ENCODE measurements at places on chromosomes 16 and 17.

DNA sequence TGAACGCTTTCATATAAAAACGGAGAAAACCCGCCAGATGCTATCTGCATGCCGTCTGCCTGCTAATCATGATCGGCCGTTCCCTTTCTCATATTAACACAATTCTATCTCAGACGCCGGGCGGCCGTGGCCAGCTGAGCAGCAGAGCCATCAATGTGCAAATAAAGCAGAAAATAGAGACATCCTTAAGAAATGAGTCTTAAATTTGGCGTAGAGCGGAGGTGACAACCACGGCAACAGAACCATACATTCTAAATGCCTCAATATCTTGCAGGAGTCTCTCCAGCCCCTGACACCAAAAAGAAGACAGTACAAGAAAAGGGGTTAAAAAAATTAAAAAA is 2.7 kb upstream of the IRX5 start:
- peak; percentile 74 for DNase-seq

GRCh38 chr16:75385507-75386152 is 47.7 kb downstream of the CFDP1 start:
- DNase-seq: peak; percentile 88

DNA sequence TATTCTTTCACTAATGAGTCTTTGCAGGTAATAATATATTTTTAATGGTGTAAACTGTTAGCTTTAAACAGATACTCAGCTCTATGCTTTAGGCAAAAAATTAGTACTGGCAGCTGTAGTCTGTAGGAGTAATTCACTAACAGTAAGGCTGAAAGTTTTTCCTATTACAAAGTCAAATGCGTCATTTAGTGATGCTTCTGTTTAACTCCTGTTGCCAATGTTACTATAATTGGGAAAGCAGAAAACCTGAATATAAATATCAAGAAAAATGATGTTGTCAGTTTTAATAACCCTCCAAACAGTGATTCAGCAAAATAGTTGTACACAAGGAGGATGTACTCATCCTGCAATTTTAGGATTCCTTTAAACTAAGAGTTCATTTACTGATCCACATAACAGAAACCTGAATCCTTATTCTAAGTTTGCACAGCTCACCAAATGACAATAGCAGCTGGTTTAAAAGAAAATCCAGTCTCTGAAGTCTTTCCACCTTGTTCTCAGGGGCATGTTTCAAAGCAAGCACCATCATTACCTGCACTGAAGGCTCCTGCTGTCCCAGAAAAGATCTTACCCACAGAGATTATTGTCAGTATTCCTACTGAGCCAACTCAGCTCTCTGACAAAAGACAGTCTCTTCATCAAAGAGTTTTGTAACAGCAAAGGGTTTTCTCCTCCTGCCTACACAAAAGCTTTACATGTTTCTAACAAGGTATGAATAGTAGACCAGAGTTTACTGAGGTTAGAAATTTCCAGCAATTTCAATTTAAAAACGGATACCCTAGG is 4.2 kb downstream of the CDR2 start:
- DNase-seq: no peak

DNA sequence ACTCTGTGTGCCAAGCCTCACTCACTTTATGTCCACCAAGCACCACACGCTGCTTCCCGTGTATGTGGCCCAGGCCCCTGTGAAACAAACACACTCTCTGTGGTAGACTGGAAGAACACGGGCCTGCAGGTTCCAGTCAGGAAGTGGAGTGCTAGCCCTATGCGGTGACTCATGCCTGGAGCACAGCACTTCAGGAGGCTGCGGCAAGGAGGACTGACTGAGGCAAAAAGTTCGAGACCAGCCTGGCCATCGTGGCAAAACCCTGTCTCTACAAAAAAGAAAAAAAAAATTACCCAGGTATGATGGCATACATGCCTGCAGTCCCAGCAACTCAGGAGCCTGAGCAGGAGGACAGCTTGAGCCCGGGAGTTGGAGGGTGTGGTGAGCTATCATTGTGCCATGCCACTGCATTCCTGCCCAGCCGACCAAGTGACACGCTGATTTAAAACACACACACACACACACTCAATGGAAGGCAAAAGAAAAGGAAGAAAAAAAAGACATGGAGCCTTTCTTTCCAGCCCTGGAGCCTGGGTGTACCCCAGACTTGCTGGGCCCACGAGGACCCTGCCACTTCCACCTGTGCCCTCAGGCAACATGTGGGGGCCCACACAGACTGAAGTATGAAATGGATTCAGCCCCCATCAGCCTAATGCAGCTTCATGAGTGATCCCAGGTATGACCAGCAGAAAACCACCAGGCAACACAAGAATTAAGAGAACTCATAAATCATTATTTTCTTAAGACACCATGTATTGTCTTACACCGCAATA is 126.6 kb downstream of the ANKRD11 start:
- DNase-seq: peak; percentile 37

GRCh38 chr17:33942414-33942813 is 312.7 kb upstream of the CCL2 start:
- DNase-seq: peak; percentile 77

DNA sequence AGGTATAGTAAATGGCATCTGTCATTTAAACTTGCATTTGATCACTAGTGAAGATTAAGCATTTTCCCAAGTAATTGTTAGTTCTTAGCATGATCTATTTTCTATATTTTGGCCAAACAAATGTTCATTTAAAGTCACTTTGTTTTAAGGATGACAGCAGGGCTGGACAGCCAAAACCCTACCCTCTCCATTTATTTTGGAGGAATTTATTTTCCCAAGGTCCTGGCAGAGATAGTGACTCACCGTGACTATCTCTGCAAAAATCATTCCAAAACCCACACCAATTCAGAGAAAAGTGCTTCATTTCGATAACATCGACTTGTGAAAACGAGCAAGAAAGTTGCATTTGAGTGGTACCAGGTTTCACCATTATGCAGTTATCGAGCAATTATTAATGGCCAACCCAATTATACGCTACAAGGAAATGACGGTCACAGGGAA is 665 bp upstream of the AKAP1 start:
- no peak for DNase-seq

GRCh38 chr17:50348522-50349242 is 2.8 kb downstream of the XYLT2 start:
- DNase-seq: no peak

- DNase-seq: peak; percentile 3
Measured at GRCh38 chr16:17372386-17372785, 98.4 kb downstream of the XYLT1 start.

- no peak for DNase-seq
Measured at GRCh38 chr17:38891441-38891840, 21.6 kb downstream of the LASP1 start.

GRCh38 chr16:48452991-48453760 is 68.0 kb upstream of the SIAH1 start:
- DNase-seq: no peak

DNA sequence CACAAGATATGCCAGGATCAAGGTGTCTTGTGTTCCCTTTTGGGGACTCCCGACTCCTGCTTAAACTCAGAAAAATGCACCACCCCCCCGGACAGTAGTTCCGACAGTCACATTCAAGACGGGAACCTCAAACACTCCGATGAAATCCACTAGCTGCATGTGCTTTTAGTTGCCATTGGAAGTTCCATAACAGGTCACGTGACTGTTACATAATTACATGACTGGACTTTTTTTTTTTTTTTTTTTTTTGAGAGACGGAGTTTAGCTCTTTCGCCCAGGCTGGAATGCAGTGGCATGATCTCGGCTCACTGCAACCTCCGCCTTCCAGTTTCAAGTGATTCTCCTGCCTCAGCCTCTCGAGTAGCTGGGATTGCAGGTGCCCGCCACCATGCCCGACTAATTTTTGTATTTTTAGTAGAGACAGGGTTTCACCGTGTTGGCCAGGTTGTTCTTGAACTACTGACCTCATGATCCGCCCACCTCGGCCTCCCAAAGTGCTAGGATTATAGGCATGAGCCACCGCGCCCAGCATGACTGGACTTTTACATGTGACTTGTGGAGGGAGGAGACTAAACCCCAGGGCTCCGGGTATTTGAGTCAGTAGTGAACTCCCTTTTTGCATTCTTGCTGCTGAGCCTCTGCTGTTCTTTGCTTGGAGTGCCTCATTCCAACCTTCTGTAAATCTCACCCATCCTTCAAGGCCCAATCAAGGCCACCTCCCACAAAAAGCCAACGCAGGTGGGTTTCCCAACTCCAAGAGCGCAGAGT is 1.6 kb downstream of the SIRT7 start:
- DNase-seq: peak; percentile 76

DNA sequence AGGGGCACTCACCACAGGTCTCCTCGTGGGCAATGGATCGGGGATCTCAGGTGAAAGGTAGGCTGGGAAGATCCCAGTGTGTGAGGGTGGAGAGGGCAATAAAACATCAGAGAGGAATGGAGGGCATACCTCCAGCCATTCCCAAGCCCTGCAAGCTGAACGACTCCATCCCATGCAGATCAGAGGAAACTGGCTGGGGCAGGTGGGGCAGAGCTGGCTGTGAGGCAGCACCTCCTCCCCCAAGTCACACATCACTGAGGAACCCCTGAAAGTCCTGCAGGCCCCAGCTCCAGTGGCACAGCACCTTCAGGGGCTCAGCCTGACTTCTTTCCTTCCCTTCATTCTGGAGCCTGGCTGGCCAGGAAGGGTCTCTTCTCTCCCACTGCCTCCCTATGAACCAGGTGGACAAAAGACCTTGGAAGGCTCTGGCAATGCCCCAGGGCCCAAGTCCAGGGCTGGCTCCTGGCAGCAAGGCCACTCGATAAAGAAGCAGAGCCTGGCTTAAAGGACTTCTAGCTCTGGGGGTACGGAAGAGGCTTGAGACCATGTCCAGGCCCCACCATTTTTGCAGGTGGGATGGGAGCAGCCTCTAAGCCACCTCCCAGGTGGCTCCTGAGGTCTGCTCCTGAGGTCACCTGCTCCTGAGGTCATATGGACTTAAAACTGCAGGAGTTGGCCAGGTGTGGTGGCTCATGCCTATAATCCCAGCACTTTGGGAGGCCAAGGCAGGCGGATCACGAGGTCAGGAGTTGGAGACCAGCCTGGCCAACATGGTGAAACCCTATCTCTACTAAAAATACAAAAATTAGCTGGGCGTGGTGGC is 13.5 kb upstream of the TMEM208 start:
- no peak for DNase-seq

GRCh38 chr16:11175106-11175786 is 80.8 kb downstream of the SOCS1 start:
- no peak for DNase-seq

- DNase-seq: peak; percentile 58
Measured at GRCh38 chr17:8126491-8127066, 2.7 kb upstream of the HES7 start.

- DNase-seq: peak; percentile 67
Measured at GRCh38 chr17:2724784-2725164, 13.2 kb upstream of the CLUH start.

DNA sequence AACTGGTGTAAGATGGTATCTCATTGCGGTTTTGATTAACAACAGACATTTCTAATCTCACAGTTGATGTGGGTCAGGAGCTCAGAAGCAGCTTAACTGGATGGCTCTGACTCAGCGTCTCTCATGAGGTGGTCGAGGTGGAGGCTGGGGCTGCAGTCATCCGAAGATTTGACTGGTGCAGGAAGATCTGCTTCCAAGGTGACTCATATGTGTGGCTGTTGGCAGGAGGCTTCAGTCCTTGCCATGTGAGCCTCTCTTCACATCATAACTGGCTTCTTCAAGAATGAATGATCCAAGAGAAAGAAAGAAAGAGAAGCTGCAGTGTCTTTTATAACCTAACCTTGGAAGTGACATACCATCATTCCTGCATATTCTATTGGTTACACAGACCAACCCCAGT is 376.1 kb downstream of the SEC14L1 start:
- no peak for DNase-seq

DNA sequence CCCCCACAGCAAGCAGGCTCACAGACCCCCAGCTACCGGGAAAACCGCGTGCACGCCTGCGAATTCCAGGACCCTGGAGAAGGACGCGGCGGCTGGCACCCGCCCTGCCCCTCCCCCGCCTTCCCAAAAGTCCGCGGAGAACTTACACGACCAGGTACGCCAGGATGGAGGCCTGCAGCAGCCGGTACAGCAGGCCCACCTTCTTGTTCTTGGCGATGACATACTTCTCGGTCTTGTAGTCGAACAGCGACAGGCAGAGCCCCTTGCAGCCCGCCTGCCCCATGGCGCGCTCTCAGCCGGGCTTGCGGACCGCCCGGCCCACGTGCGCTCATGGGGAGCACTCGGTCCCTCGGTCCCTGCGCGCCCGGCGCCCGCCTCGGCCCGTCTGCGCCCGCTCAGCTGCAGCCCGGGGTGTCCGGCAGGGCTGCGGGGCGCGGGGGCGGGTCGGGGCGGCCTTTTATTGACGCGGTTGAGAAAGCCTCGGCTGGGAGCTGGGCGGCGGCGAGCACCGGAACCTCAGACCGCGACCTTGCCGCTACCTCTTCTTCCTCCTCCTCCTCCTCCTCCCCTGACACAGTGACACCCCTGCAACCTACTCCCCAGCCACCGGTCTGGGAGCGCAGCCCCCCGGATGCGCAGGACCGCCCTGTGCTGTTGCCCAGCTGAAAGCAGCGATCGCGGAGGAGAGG is at the start of gene P2RX5:
Gene P2RX5 (minus strand): TSS at position 433 of the 689 bp plus-strand sequence. CDS start 150 bp downstream, at position 283.
- DNase-seq: no peak
